Cortex of kidney (tissue), 1 donor: ENCODE measurements at places on chromosomes 13 and 19.

DNA sequence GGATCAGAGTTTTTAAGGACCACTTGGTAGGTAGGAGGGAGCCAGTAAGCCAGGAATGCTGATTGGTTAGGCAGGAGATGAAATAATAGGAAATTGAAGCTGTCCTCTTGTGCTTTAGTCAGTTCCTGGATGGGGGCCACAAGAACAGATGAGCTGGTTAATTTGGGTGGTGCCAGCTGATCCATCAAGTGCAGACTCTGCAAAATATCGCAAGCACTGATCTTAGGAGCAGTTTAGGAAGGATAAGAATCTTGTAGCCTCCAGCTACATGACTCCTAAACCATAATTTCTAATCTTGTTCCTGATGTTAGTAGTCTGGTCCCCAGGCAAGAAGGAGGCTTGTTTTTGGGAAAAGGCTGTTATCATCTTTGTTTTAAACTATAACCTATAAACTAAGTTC, 117.9 kb upstream of the GPR12 start:
- no peak for DNase-seq

DNA sequence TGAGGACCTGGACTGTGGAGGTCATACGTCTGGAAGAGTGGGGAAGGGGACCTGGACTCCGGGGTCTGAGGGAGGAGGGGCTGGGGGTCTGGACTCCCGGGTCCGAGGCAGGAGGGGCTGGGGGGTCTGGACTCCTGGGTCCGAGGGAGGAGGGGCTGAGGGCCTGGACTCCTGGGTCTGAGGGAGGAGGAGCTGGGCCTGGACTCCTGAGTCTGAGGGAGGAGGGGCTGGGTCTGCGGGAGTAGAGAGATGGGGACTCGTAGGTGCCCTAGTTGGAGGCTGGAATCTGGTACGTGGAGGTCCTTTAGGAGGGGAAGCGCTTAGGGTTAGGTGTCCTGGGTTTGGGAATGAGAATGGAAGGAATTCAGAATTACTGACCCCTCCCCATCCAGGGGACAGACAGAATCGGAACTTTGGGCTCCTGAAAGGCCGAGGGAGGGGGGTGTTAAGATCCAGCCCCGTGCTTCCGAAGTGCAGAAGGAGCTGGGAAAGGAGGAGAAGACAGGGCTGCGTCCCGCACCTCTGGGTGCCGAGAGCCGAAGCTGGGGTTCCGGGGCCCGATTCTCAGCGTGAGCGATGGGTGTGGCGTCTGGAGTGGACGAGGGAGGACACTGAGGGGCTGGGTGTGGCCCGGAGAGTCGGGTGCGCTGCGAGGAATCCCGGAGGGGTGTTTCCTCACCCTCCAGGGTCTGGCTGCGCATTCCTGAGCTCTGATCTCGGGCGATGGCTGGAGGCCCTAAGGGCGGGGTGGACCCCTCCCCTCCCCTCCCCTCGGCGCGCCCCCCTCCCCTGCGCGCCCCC, 608 bp downstream of the MYADM start:
- no peak for DNase-seq

DNA sequence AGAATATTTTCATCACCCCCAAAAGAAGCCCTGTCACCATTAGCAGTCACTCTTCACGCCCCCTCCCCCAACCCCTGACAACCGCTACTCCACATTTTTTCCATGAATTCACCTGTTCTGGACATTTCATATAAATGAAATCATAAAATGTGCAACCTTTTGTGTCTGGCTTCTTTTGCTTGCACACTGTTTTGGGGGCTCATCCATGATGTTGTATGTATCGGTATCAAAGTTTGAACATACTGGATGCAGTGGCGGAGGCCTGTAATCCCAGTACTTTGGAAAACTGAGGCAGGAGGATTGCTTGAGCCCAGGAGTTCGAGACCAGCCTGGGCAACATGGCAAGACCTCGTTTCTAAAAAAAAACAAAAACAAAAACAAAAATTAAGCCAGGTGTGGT, 7.2 kb downstream of the GADD45B start:
- DNase-seq: no peak

- no peak for DNase-seq
These were observed 17.3 kb downstream of the SIGLEC8 start for GRCh38 chr19:51440846-51441409.

GRCh38 chr19:14809272-14810057, 25.5 kb downstream of the OR7A5 start:
- no peak for DNase-seq

GRCh38 chr19:58476498-58477015, 405 bp downstream of the ZNF446 start:
- DNase-seq: no peak

GRCh38 chr19:18910010-18910409, 9.2 kb downstream of the COPE start:
- DNase-seq: no peak

- DNase-seq: no peak
These were observed 39.7 kb downstream of the GJA3 start for GRCh38 chr13:20121159-20121525.

GRCh38 chr19:1944088-1944915, 3.3 kb downstream of the CSNK1G2 start:
- DNase-seq: no peak

DNA sequence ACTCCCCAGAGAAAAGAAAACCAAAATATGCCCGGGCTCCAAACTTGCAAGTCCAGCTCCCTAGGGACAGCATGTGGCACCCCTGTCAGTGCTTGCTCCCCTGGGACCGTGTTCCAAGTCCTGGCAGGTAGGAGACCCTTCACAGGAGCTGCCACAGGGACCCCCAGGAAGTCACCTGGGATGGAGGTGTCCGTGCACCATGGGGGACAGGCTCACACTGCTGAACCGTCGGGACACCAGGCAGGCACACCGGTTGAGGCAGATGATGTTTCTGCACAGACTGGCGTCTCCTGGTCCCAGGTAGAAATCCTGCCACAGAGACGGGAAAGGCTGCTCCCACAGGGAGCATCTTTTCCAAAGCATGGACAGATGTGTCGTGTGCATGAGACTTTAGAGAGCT, 11.7 kb upstream of the PROZ start:
- no peak for DNase-seq

GRCh38 chr13:42981853-42982252, 10.2 kb downstream of the EPSTI1 start:
- no peak for DNase-seq

- DNase-seq: no peak
These were observed 4.6 kb upstream of the SLC25A42 start for GRCh38 chr19:19059018-19059836.

DNA sequence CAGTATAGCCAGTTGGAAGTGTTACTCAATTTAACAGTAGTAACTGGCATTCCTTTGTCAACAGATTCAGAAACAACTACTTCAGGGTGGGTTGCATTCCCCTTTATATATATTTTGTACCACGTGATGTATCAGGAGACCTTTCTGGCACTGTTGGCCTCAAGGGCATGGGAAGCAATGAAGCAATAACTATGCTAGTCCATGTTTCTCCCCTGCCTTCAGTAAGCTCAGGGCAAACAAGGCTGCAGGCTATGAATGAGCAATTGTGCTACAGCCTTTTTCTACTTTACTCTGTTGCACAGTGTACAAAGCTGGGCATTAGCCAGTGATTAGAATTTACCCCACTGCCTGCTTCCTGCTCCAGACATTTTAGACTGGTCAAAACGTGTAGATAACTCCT, 348.8 kb downstream of the GPC5 start:
- DNase-seq: no peak

- no peak for DNase-seq
These were observed 20.3 kb upstream of the CACNA1A start for GRCh38 chr19:13526552-13526951.

DNA sequence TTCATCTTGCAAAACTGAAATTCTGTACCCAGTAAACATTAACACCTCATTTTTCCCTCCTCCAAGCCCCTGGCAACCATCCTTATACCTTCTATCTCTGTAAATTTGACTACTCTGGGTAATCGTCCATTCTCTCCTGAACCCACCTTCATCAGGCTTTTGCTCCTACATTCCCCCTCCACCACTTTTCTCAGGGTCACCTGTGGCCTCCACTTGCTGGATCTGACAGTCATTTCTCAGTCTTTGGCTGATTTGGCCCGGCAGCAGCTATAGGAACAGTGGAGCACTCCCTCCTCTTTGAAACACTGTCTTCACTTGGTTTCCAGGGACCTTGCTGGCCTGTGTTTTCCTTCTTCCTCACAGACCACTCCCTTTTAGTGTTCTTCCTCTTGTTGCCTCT, 83.5 kb downstream of the LRCH1 start:
- no peak for DNase-seq

DNA sequence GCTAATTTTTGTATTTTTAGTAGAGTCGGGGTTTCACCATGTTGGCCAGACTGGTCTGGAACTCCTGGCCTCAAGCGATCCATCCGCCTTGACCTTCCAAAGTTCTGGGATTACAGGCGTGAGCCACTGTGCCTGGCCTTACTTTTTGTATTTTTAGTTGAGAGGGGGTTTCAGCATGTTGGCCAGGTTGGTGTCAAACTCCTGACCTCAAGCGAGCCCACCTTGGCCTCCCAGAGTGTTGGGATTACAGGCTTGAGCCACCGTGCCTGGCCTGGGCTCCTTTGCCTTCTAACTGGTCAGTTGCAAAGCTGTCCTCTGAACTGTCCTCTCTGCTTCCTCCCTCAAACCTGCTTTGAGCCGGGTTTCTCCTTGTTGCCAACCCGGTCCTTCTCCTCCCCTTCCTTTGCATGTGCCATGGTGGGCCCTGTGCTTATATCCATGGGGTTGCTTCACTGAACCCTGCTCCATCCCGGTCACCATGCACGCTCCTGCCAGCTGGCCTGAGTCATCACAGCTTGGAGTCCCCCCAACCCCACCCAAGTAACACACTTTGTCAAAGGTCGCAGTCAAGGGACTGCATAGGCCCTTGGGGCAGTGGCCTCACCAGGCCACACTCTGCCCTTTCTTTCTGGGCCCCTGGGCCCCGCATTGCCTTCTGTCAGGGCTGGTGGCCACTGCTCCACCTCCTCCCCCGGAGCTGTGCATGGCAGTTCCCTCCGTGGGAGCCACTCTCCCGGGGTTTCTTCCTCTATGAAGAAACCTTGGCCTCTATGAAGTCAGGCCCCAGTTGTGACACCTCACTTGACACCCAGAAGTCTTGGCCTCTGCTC, 21.2 kb downstream of the WTIP start:
- DNase-seq: no peak

DNA sequence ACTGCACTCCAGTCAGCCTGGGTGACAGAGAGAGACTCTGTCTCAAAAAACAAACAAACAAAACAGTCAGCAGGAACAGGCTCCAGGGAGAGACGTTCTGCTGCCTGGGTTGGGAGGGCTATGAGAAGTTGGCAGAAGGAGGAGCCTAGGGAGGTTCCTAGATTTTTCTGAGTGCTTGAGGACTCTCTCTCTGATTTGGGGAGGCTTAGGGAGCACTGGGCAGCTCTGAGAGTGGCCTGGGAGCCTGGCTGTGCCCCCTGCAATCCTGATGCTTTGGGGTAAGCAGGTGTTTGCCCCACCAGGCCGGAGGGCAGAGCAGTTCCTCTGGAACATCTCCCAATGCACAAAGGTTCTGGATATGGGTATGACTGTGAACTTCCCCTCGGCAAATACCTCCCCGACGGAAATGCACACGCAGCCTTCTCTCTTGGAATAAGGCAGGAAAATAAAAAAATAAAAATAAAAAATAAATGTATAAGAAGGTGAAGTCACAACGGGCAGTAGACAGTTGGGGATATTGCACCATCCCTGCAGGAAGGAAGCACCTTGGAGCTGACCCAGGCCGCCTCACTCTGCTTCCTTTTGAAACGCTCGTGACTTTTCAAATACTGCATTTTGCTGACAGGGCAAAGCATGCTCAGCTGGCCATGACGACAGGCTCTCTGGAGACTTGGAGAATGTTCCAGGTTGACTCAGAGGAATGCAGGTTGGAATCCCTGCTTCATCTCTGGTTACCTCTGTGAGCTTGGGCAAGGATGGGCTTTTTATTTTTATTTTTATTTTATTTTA, 26.5 kb upstream of the HOMER3 start:
- DNase-seq: no peak

- no peak for DNase-seq
These were observed 86.4 kb downstream of the RGCC start for GRCh38 chr13:41543664-41544300.
